ENCODE measurements at places on chromosomes 4 and X.

DNA sequence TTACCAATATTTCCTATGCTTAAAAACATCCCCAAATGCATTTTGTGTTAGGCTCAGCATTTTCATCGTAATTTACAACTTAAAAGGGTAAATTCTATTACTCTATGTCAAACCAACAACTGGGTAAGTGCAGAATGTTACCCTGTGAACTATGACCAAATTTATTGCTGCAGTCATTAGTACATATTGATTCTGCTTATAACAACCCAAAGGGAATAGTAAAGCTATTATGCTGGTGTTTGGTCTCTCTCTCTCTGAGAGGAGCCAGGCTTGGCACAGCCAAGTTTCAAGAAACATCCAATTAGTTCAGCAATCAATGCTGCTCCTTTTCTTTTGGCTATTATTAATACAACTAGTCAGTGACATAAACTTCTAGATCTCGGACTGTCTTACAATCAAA lies 747.7 kb downstream of the CENPC start:
- DNase-seq, result no peak

DNA sequence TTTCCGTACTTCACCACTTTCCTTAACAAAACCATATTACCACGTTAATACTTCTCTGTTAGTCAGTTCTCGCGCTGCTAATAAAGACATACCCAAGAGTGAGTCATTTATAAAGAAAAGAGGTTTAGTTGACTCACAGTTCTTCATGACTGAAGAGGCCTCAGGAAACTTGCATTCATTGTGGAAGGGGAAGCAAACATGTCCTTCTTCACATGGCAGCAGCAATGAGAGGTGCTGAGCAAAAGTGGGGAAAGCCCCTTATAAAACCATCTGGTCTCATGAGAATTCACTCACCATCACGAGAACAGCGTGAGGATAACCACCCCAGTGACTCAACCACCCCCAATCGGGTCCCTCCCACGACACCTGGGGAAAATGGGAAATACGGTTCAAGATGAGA lies 289.8 kb upstream of the CLNK start:
- DNase-seq, result no peak

DNA sequence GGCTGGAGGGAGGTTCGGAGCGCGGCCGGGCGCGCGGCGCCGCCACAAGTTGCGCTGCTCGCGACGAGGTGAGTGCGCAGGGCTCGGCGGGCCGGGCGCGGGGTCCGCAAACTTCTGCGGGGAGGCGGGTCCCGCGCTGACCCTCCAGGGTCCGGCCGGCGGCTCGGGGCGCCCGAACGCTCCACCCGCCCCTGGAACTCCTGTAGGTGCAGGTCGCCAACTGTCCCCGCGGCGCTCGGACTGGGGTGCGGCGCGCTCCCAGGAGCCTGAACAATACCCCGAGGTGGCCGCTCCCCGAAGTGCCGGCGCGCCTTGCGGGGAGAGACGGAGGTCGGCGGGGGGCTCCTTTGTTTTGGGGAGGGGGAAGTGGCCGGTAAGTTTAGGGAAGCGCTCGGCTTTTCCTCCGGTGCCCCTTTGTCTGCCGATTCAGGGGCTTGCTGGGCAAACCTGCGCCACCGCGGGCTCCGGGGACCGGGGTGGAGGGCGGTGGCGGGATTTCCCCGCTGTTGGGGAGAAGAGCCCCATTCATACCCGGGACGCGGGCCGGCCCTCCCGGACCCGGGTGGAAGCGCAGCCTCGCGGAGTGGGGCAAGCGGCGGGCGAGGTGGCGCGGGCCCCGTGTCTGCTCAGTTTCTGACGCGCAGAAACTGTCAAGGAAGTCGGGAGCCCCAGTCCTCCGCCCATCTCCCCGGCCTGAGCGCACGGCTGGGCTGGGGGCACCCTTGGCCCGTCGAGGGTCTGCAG lies 694 bp downstream of the TBL1X start:
- no peak for DNase-seq

DNA sequence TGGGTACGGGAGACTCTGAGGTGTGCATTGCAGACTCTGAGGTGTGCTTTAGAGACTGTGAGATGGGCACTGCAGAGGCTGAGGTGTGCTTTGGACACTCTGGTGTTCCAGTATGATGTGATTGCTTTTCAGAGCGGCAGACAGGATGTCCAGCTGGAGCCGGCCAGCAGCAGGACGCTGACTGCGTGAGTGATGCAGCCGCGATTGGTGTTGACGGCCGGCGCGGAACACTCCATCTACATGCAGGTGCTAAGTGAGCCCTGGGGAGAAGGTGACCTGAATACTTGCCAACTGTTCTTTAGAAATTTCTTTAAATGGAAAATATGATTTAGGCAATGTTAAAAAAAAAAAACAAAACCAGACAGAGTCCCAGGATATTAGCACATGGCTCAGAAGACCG lies 103.1 kb upstream of the PPP2R3B start:
- no peak for DNase-seq

GRCh38 chrX:78514852-78515251 lies 144.3 kb downstream of the RTL3 start:
- peak; percentile 19 for DNase-seq

GRCh38 chrX:1551959-1552546 lies 15.1 kb upstream of the P2RY8 start:
- no peak for DNase-seq
